GM12864 (cell line): ENCODE measurements at places on chromosomes 5 and 9.
A peak's percentile ranks its signal among the peaks of the same experiment; 100 is the strongest.

- no peak for DNase-seq
These were observed 235.4 kb downstream of the DMRT2 start for GRCh38 chr9:1285526-1285925.

DNA sequence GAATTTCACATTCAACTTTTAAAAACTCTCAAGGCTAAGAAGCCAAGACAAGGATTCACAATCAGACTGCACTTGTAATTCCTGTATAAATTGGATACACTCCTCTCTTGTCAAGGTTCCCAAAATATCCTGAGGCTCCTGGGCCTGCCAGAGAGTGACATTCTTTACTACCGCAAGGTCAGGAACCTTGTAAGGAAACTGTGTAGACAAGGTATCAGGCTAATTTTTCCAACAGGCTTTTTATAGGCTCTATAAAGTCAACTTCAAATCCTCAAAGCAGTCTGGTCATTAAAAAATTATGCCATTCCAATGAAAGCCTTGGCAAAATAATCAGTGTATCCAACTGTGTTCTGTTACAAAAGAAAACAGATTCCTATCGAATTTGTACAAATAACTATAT is 15.5 kb upstream of the PAIP1 start:
- DNase-seq, result no peak

GRCh38 chr5:111280282-111280951 is 56.2 kb downstream of the CAMK4 start:
- DNase-seq, result no peak

GRCh38 chr5:37665272-37665671 is 174.6 kb downstream of the GDNF start:
- no peak for DNase-seq

DNA sequence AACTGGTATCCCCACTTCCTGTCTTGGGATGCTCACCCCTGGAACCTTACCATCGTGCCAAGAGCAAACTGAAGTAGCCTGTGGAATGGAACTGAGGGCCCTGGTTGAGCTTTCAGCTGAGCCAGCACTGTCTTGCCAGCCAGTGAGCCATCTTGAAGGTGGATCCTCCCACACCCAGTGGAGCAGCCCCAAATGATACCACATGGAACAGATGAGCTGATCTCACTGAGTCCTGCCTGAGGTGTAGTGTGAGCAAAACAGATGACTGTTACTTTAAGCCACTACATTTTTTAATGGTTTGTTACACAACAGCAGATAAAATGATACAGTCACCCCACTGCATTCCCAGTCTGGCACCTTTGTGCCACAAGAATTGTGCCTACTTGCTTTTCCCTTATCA is 2.2 kb upstream of the PCYOX1L start:
- DNase-seq, result no peak

DNA sequence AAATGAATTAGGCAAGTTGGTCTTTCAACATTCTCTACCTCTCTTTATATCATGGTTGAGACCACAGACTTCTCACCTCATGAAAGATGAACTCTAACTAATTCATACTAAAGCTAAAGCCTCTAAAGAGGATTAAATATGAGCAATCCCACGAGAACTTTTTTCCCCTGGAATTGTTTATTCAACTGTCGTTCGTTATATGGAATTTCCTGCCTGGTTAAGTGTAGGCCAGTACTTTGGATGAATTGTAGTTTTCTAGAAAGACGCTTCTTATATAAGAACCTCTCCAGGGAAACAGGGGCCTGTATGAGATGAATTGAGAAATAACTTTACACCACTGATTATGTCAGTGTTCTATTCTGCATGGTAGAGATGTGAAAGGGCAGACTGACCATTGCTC is 42.9 kb downstream of the PDCD1LG2 start:
- DNase-seq, result no peak

- no peak for DNase-seq
These were observed 3.4 kb downstream of the SQSTM1 start for GRCh38 chr5:179823937-179824744.

GRCh38 chr9:96150324-96151227 is 151.4 kb downstream of the HSD17B3 start:
- peak; percentile 45 for DNase-seq

DNA sequence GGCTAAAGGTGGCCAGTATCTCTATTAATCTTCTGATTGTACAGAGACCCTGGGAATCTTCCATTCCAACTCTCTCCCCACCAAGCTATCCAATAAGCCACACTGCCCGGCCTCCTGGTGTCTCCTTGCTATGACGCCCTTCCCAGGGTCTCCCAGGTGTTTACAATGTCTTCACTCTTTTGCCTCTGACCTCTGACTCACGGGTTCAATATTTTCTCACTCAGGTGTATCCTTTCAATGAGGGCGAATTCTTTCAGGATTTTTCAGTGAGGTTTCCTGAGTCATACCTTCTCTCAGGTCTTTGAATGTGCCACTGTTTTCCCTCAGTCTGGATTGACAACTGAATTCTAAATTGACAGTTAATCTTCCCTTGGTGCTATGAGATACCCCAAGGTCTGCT is 53.7 kb upstream of the IRX4 start:
- no peak for DNase-seq

DNA sequence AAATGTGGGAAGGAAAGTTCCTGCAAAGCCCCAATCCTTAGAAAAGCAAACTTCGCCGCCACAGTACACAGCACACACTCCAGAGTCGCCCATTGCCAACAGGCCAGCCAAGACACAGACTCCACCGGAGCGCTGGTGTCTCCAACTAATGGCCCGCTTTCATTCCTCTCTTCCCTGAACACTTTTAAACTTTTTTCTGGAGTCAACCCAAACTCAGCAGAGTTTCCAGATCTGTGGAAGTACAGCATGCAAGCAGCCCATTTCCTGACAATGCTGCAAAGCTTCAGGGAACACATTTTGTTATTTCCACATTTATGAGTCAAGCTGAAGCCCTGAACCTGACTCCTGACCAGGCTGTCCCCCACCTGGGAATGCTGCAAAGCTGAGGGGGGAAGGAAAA is 351.9 kb downstream of the NFIB start:
- no peak for DNase-seq

DNA sequence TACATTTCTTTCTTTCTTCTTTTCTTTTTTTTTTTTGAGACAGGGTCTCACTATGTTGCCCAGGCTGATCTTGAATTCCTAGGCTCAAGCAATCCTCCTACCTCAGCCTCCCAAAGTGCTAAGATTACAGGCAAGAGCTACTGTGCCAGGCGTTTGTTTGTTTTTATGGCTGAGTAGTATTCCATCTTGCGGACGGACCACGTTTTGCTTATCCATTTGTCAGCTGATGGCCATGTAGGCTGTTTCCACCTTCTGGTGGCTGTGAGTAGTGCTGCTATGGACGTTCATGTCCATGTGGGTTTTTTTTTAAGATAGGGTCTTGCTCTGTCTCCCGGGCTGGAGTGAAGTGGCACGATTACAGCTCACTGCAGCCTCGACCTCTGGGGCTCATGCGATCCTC is 2.5 kb downstream of the DOK3 start:
- no peak for DNase-seq

DNA sequence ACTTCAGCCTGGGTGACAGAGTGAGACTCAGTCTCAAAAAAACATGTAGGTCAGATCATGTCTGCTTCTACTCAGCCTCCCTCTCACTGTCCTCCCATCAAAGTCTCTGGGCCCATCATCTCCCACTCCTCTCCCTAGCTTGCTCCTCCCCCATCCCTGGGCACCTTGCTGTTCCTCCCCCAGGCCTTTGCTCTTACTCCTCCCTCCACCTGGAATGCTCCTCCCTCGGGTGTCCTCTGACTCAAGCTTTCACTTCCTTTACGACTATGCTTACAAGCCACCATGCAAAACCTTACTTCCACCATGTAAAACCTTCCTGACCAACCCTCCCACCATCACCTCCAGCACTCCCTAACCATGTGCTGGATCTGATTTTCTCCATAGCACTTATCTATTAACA is 51.5 kb downstream of the MTMR12 start:
- peak; percentile 44 for DNase-seq

DNA sequence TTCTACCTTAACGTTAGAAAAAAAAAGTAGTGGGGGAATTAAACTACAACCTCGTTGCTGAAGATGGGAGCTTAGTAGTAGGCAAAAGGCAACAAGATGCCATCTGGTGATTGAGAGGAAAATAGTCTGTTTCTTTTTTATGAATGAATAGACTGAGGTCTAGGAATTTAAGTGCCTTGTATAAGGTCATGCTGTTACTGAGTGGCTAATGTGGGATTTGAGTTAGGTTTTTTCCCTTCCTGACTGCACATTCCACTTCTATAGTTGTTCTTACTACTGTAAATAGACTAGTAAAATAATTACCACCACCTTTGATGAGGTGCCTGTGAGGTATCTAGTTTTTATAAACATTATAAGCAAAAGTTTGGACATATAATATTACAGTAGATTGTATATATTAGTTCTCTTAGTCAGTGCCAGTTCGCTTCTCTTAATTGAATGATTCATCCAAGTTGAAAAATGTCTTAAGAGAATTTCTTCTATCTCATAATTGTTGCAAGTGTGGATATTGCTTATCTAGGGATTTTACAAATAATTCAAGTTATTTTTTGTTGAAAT is 19.1 kb downstream of the FSD1L start:
- DNase-seq, result no peak

DNA sequence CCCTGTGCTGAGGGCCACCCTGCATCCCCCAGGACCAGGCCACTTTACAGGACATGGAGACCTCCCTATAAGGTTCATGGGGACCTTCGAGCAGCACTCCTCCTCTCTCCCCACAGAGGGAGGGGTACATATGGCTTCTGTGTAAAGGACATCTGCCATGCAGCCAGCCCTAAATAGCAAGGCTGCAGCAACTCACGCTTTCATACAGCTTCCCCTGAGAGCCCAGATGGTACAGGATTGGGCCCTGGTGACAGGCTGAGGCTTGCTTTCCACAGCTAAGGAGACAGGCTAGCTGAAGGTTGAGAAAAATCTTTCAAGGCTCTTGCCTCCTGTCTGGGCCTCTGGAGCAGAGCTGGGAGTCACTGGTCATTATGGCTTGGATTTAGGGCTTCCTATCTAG is 147.0 kb upstream of the ZNF366 start:
- DNase-seq, result no peak

GRCh38 chr9:18834740-18835361 is 198.2 kb downstream of the SAXO1 start:
- DNase-seq, result no peak

DNA sequence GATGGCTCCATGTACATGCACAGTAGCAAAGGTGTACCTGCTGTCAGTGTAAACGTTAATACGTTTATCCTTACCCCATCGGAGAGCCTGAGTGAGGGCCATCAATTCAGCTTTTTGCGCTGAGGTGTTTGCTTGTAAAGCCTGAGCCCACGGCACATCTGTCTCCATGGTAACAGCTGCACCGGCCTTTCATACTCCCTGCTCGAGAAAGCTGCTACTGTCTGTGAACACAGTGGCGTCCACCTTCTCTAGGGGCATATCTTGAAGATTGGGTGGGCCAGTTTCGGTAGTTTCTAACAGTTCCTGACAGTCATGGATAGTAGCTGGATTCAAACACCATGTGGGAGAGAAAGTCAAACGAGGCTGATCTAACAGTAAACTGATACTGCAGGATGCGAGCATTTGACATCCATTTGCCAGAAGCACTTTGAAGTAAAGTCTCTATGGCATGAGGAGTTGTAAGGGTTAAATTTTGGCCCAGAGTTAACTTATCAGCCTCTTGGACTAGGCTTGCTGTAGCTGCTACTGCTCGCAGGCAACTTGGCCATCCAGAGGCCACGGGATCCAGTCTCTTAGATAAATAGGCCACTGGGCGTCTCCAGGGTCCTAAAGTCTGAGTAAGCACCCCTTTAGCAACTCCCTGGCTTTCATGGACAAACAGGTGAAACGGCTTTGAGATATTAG is 21.0 kb upstream of the RHOBTB3 start:
- DNase-seq, result no peak
